Activated T-cell treated with anti-CD3 and anti-CD28 coated beads, Interleukin-2, amount 50 U/mL, for 48 hours (primary cell): ENCODE measurements at places on chromosomes 2 and 18.

DNA sequence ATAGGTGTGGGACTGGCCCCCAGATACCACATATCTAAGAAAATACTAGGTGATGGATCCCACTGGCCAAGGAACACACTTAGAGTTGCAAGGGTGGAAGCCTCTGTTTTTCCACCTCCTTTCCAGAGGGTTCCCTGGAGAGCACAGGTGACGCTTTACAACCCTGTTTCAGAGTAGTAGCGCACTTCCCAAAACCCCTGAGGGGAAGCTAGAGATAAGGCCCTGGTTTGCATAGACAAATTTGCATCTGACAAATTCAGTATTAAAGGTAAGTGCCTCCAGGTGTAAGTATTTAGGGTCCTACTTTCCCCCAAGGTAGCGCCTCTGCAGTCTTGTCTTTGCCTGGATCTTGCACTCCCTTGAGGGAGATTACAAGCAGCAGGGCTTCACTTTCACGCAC, 474 bp upstream of the CERKL start:
- DNase-seq, result no peak

GRCh38 chr2:213306316-213306942, 22.2 kb downstream of the SPAG16 start:
- no peak for DNase-seq

DNA sequence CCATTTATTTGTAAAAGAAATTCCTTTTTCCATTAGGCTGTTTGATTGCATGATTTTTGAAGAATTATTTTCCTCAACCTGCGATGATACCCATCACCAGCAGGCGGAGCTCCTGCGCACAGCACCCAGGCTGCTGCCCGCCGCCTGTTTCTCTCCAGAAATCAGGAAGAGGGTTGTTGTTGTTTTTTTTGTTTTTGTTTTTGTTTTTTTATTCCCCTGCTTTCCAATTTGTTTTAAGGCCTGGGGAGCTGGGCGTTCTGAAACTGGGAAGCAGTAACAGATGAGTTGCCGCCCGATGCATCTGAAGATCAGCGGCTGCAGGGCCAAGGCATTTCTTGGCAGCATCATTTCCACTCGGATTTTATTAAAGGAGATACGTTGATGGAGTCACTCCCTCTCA, 132.1 kb downstream of the MBP start:
- peak; percentile 63 for DNase-seq

- DNase-seq, result no peak
Observed at GRCh38 chr2:219630770-219631405, 3.5 kb downstream of the SLC4A3 start.

DNA sequence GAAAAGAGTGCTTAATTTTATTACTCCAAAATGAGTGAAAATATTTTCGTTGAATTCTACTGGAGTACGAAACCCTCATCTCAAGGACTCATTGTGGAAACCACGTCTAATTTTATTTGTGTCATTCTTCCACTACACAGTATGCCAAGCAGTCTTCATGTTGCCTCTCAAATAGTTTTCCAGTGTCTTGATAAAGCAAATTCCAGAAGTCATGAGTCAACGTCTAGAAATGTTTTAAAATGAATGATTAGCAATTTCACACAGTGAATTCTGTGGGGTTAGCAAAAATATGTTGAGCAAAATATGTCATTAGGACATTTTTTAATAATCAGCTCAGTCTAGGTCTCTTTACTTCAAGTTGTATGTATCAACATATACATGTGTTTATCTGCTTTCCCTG, 865.5 kb downstream of the DSC3 start:
- DNase-seq, result no peak
